ENCODE measurements at places on chromosomes 2 and 18.
A peak's percentile ranks its signal among the peaks of the same experiment; 100 is the strongest.

DNA sequence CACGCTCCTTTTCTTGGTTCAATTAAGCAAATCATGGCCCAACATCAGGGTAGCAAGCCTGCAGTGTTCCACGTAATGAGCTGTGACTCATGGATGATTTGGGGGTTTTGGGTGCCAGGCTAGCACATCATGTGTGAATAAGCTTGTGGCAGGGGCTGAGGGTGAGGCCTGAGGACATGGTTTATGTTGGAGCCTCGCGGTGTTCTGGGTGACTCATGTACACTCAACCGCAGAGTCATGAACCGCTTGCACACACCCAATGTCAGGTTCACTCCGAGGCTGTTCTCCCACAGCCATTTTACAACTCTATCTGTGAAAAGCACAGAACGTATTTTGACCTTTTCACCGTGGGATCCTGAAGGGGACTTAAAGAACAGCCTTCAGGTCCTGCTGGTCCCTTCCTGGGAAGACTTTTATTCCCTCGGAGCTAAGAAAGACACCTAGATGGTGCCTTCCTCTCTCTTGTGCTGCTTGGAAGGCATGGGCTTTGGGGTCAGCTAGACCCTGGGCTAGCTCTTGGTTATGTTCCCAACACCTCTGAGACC is 139.9 kb upstream of the ZEB2 start:
- peak overlapping the region; percentile 35 for H3K27ac ChIP-seq
- H3K4me3 ChIP-seq = no peak overlapping the region
- H3K36me3 ChIP-seq = no peaks in the 10 kb centered on the region
- DNase-seq = peak; percentile 27
- H3K27me3 ChIP-seq = no peaks in the 10 kb centered on the region
- peaks cover 8% of the 10 kb centered on the region for H3K4me1 ChIP-seq

DNA sequence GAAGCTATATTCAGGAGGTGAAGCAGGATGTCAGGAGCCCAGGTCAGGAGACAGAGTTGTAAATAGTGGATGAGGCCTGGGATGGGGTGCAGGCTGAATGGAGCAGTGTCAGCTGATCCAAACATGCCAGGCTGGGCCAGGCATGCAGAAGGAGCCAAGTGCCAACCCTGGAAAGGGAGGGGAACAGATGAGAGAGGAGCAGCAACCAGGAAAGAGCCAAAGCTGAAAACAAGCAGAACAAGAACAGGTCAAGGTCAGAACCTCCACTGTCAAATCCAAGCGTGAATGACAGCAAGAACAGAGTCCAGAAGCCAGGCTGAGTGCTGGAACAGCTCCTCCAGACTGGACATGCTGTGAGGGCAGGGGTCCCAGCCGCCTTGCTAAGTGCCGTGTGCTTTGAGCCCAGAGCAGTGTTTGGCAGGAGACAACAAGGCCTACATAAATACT is 49.2 kb upstream of the PPP1CB start:
- no peaks in the 10 kb centered on the region for H3K36me3 ChIP-seq
- H3K4me1 ChIP-seq = no peaks in the 10 kb centered on the region
- no peaks in the 10 kb centered on the region for H3K27me3 ChIP-seq
- no peak for DNase-seq
- H3K4me3 ChIP-seq = no peak overlapping the region
- H3K27ac ChIP-seq = no peak overlapping the region

GRCh38 chr2:40004336-40004735 is 225.3 kb upstream of the THUMPD2 start:
- H3K4me3 ChIP-seq = no peak overlapping the region
- no peaks in the 10 kb centered on the region for H3K36me3 ChIP-seq
- no peaks in the 10 kb centered on the region for H3K4me1 ChIP-seq
- no peak for DNase-seq
- H3K27ac ChIP-seq = no peak overlapping the region

GRCh38 chr2:233185963-233186362 is 65.5 kb upstream of the ATG16L1 start:
- no peaks in the 10 kb centered on the region for H3K4me1 ChIP-seq
- no peak overlapping the region for H3K27ac ChIP-seq
- H3K4me3 ChIP-seq = no peak overlapping the region
- H3K27me3 ChIP-seq = no peaks in the 10 kb centered on the region
- no peak for DNase-seq

GRCh38 chr2:84830758-84831500 is 50.0 kb downstream of the TRABD2A start:
- H3K4me3 ChIP-seq = no peak overlapping the region
- H3K36me3 ChIP-seq = peaks cover 24% of the 10 kb centered on the region
- no peak for DNase-seq
- H3K27me3 ChIP-seq = no peaks in the 10 kb centered on the region
- H3K27ac ChIP-seq = peak overlapping the region; percentile 23

DNA sequence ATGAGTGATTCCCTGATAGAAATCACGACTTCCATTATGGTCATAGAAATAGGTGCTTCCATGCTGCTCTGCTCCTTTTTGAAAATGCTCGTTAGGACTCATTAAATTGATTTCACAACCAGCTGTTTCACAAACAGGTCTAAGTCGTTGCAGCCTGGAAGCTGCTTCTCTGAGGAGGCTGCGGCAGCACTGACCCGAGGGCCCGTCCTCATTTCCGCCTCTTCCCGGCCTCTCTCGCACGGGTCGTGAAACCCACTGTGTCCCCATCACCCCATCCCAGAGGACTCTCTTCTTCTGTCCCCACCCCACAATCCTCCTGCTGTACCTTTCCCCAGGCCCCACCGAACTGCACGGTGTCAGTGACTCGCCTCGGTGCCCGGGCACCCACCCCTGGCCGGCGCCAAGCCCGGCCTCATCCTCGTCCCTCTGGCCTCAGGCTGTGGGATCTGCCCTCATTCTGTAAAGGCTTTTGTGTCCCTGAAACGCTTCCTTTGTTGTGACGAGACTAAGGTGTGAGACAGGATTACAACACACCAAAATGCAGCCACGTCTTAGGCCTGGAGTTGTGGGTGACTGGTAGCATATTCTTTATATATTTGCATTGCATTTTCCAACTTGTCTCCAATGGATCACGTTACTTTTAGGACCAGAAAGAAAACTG is 112.7 kb upstream of the CTDP1 start:
- H3K27me3 ChIP-seq = no peaks in the 10 kb centered on the region
- H3K27ac ChIP-seq = no peak overlapping the region
- no peaks in the 10 kb centered on the region for H3K36me3 ChIP-seq
- no peak for DNase-seq
- H3K4me3 ChIP-seq = no peak overlapping the region

- no peak overlapping the region for H3K27ac ChIP-seq
- H3K36me3 ChIP-seq = no peaks in the 10 kb centered on the region
Measured at GRCh38 chr18:44342162-44342561, 338.5 kb upstream of the SETBP1 start.

DNA sequence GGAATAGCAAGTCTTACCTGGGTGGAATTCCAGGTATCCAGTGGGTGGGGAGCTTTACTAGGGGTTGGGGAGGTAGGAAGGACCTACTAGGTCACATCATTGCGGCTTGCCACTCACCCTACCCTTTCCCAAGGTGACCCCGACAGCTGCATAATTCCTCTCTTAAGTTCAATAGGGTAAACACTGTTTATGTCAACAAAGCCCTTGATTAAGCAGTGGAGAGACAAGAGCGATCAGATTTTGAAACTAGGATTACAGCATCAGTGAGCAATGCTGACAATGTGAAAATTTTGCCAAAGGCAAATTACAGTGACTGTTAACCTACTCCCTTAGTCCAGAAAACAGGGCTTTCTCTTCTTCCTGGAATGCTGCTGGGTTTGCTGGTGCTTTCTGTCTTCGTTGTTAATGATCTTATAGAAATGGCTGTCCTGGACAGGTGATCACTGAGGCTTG is 14.5 kb downstream of the SLC19A3 start:
- no peaks in the 10 kb centered on the region for H3K4me1 ChIP-seq
- no peaks in the 10 kb centered on the region for H3K27me3 ChIP-seq
- H3K4me3 ChIP-seq = no peak overlapping the region
- no peak for DNase-seq

DNA sequence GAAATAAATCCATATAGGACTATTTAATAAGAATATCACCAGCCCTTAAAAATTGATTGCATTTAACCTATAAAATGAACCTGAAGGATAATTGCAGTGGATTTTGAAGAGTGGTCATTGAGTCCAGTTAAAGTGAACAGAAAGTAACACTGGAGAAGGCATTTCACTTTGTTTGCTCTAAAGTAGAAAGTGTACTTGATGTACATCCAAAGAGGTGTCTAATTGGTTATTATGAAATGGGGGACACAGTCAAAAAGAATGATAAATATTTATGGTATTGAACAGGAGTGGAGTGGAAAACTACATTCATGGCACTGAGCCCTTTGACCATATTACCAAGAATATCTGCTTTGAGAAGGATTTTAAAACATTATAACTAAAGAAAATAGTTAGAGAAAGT is 28.2 kb upstream of the MAP2 start:
- no peaks in the 10 kb centered on the region for H3K36me3 ChIP-seq
- H3K27me3 ChIP-seq = no peaks in the 10 kb centered on the region
- H3K4me3 ChIP-seq = no peak overlapping the region

DNA sequence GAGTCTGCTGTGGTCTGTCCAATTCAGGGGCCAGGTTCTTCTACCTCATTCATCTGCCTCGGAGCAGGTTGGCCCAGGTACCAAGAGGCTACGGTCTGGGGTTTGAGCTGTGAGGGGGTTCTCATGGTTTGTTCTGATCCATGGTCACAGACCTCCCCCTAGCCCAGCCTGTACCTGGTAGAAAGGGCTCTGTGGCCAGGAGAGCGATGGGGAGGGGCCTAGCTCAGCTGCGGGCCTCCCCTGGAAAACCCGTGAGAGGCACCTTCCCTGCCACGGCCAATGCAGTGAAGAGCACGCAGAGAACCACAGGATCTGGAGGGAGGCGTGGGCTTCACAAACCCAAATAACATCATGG is 19.6 kb upstream of the ALLC start:
- no peak overlapping the region for H3K4me3 ChIP-seq
- H3K27ac ChIP-seq = no peak overlapping the region
- H3K36me3 ChIP-seq = no peaks in the 10 kb centered on the region
- H3K4me1 ChIP-seq = no peaks in the 10 kb centered on the region

GRCh38 chr2:135701442-135701841 is 40.2 kb upstream of the UBXN4 start:
- H3K27ac ChIP-seq = no peak overlapping the region
- no peaks in the 10 kb centered on the region for H3K36me3 ChIP-seq
- no peaks in the 10 kb centered on the region for H3K27me3 ChIP-seq
- no peaks in the 10 kb centered on the region for H3K4me1 ChIP-seq
- no peak for DNase-seq
- H3K4me3 ChIP-seq = no peak overlapping the region

DNA sequence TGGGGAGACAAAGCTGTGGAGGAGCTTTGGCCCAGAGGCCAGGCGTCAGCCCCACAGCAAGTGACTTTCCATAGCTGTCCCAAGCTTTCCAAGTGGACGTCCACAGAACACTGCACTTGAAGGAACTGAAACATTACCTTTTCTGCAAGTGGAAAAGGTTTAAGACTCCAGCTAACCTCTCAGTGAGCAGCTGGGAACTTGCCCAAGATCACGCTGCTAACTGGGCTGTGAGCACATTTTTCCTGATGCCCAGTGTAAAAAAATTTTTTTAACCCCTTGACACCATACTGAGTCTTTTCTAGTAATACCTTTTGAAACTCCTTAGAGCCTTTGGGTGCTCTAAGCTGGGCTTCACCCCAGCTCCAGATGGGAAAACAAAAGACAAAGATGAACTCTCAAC is 256.7 kb downstream of the HAUS1 start:
- no peaks in the 10 kb centered on the region for H3K36me3 ChIP-seq
- no peak overlapping the region for H3K4me3 ChIP-seq
- no peaks in the 10 kb centered on the region for H3K27me3 ChIP-seq
- DNase-seq = no peak
- H3K27ac ChIP-seq = no peak overlapping the region
- H3K4me1 ChIP-seq = no peaks in the 10 kb centered on the region

GRCh38 chr2:108330979-108331378 is 42.3 kb downstream of the SULT1C2 start:
- H3K27ac ChIP-seq = no peak overlapping the region
- no peaks in the 10 kb centered on the region for H3K36me3 ChIP-seq

- H3K36me3 ChIP-seq = no peaks in the 10 kb centered on the region
- H3K4me1 ChIP-seq = no peaks in the 10 kb centered on the region
- no peak overlapping the region for H3K27ac ChIP-seq
- H3K27me3 ChIP-seq = peaks cover 7% of the 10 kb centered on the region
- H3K4me3 ChIP-seq = no peak overlapping the region
- no peak for DNase-seq
Measured at GRCh38 chr2:226725126-226725860, 74.3 kb downstream of the IRS1 start.

DNA sequence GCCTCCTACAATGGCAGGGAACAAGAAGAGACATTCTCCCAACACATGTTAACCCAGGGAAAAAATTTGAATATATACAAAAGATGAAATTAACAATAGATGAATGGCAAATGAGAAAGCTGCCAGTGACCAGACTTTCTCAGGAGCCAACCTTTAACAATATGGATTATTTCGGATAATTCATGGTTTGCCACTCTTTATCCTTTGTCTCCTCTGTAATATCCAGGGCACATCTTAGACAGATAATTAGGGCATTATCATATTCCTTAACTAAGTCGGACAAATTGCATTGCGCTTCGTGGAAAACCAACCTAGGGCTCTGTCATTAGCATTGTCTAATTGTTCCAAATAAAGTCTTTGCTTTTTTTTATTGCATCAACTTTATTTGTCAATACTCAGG is 97.3 kb downstream of the CDCA7 start:
- no peaks in the 10 kb centered on the region for H3K36me3 ChIP-seq
- H3K27ac ChIP-seq = no peak overlapping the region
- H3K27me3 ChIP-seq = no peaks in the 10 kb centered on the region
- no peak for DNase-seq
- H3K4me3 ChIP-seq = no peak overlapping the region

DNA sequence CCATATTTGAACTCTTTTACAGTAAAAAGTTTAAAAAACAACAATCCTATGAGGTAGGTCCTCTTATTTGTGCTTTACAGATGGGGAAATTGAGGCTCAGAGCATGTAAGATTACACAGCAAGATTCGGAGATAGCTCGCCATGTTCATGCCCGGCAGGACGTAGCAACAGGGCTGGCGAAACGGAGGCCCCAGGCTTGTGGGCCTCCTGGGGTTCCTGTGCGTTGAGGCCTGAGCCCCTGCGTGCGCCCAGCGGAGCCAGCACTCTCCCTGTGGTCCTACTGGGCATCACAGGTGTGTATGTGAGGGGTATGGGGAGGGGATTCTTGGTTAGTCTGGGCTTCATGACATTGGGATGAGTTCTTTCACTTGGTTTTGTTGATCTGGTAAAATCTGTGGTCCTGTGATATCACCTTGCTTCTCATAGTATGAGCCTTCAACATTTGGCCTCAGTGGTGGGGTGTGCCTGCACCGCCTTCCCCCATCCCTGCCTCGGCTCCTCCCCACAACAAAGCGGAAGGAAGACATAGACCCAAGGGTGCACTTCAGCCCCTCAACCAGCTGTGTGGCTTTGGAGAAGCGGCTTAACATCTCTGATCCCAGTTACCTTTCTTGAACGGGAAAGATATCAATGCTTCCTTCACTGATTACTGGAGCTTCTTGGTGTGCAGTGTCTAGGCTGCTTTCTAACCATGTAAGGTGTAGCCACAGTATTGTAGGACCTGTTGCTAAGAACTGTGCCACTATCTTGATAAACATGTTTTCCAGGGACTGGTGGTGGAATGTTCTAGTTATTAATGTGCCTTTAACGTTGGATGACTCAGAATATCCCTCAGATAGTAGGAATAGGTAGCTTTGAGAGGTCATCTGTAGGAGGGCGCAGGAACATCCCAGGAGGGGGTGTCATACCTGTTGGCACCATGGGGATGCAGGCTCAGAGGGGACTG is 37.2 kb downstream of the HPCAL1 start:
- no peak overlapping the region for H3K27ac ChIP-seq
- peaks cover 78% of the 10 kb centered on the region for H3K4me1 ChIP-seq
- no peak overlapping the region for H3K4me3 ChIP-seq
